GM12865 (cell line): ENCODE measurements at places on chromosomes 7 and 10.

DNA sequence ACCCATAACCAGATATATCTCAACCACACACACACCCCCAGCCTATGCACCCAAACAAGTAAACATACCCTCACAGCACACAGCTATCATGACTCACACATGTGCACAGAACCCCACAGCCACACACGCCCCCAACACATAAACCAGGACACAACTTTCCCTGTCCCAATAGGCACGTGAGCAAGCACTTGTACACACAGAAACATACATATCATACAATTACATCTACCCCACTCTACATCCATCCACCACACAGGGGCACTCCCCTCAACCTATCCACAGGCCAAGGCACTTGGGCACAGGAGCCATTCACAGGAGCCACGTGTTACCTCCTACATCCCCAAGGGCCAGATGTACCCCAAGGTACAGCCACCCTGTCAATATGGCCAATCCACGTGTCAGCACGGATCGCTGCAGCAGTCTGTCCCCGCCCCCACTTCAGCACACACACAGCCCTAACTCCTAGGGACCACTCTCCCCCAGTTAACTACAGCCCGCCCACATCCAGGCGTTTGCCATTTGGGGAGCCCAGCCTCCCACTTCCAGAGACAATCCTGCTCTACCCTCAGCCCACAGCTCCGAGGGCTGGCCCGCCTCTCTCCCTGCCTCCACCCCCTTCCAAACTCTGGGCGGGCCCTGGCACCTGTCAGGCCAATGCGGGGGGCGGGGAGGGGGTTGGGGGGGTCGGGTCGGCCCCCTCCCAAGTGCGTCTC, 163.5 kb downstream of the SH3PXD2A start:
- peak; percentile 75 for DNase-seq

GRCh38 chr7:63080406-63080805, 918.2 kb upstream of the ZNF722 start:
- DNase-seq: no peak

GRCh38 chr10:45408421-45409319, 34.7 kb downstream of the ALOX5 start:
- DNase-seq: no peak

GRCh38 chr10:92834331-92834730, 14.0 kb upstream of the EXOC6 start:
- DNase-seq: no peak
